ENCODE measurements at places on chromosomes 5 and 9. TPM values are rescaled to one million over a fixed set of nuclear protein-coding genes. Genes with fewer than 3 reads are reported as not detected.

RNF38 gene
- total RNA-seq = 24.1 TPM

IL4 gene
- not detected for total RNA-seq

CYFIP2 gene
- 14.2 TPM for total RNA-seq

PCDHGA4 gene
- total RNA-seq = 4.5 TPM

RAD50 gene
- 37.4 TPM for total RNA-seq

LAMC3 gene
- total RNA-seq = 0.09 TPM

MARCOL gene
- not detected for total RNA-seq

ALDH1A1 gene
- 119 TPM for total RNA-seq

SPACA9 gene
- 3.8 TPM for total RNA-seq

PSD2 gene
- total RNA-seq = 0.46 TPM

HTR1A gene
- not detected for total RNA-seq

SVEP1 gene
- total RNA-seq = 166 TPM

PIK3R1 gene
- total RNA-seq = 184 TPM

HAVCR1 gene
- not detected for total RNA-seq

PCDHGA9 gene
- total RNA-seq = 5.0 TPM

NR3C1 gene
- total RNA-seq = 102 TPM
